ENCODE measurements at places on chromosomes 13 and 19.

DNA sequence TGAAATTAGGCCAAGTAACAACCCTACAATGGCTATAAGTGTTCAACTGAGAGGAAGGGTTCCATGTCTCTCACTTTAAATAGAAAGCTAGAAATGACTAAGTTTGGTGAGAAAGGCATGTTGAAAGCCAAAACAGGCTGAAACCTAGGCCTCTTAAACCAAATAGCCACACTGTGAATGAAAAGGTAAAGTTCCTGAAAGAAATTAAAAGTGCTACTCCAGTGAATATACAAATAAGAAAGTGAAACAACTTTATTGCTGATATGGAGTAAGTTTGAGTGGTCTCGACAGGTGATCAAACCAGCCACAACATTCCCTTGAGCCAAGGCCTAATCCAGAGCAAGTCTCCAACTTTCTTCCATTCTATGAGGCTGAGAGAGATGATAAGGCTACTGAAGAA, 209.6 kb downstream of the KLF12 start:
- DNase-seq: no peak

DNA sequence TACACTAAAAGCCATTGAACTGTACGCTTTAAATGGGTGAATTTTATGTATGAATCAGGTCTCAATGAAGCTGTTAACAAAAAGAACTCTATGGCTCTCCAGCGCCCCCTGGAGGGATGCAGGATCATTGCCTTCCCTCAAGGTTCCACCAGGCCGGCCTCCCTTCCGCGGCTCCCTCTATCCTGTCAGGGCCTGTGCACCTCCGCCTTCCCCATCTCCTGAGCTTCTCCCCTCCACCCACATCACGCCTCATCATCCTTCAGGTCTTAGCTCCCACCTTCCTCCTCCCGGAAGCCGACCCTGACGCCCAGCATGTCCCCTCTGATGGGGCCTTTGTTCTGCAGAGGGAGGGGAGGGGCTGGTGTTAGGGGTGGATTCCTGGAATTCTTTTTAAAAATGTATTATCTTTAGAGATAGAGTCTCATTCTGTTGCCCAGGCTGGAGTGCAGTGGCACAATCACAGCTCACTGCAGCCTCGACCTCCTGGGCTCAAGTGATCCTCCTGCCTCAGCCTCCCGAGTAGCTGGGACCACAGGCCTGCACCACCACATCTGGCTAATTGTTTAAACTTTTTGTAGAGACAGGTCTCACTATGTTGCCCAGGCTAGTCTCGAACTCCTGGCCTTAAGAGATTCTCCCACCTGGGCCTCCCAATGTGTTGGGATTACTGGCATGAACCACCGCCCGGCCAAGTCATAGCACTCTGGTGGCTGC, 27.7 kb downstream of the MEIS3 start:
- DNase-seq: peak; percentile 83

GRCh38 chr13:108193806-108194205, 21.5 kb downstream of the LIG4 start:
- DNase-seq: no peak

DNA sequence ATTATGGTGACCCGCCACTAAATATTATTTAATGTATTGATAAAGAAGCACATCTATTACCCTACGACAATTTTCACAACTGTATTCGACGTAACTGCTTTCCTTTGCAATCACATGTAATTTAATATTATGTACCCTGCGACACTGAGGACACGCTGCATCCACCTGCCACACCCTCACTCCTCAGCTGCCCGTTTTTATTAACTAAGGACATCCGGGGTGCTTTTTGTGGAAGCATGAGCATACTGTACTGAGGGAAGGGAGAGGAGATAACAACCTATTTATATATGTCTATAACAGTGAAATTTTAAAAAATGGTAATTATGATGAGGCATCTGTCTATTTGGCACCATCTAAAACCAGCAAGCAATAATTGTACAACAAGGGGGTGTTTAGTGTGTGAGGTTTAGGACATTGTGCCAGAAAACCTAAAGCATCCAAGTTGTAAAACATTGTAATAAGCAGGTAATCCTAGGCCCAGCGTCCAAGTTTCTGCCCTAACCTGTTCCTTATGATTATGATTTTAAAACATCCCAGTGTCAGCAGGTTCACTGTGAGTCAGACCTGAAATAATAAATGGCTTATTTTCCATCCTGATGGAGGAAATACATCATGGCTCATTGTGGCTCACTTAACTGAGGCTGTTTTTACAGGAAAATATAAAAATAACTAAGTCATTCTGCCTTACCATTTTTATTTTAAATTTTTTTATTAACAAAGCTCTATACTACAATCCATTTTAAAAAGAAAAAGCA, 56.3 kb downstream of the FOXO1 start:
- DNase-seq: no peak

GRCh38 chr13:56201834-56202233, 938.9 kb upstream of the PRR20A start:
- no peak for DNase-seq

DNA sequence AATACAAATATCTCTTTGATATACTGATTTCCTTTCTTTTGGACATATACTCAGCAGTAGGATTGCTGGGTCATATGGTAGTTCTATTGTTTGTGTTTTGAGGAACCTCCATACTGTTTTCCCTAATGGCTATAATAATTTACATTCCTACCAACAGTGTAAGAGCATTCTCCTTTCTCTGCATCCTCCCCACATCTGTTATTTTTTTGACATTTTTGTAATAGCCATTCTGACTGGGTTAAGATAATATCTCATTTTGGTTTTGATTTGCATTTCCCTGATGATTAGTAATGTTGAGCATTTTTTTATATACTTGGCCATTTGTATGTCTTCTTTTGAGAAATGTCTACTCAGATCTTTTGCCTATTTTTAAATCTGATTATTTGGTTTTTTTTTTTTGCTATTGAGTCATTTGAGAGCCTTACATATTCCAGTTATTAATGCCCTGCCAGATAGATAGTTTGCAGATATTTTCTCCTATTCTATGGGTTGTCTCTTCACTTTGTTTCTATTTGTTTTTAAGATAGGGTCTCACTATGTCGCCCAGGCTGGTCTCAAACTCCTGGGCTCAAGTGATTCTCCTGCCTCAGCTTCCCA, 95.7 kb downstream of the FNDC3A start:
- DNase-seq: no peak

- DNase-seq: peak; percentile 49
Measured at GRCh38 chr19:16496613-16496983, 404 bp downstream of the C19orf44 start.

DNA sequence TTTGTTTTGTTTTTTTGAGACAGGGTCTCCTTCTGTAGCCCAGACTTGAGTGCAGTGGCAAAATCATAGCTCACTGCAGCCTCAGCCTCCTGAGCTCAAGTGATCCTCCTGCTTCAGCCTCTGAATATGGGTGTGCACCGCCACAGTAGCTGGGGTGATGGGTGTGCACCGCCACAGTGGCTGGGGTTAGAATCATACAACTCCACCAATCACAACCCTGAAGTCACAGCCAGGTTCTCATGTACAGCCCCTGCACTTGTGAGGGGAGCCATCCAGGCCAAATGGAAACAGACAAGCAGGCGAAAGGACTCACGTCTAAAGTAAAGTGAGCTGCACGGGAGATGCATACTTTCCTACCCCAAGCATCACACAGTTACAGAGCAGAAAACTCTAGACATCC, 63.1 kb upstream of the RANBP3 start:
- no peak for DNase-seq

DNA sequence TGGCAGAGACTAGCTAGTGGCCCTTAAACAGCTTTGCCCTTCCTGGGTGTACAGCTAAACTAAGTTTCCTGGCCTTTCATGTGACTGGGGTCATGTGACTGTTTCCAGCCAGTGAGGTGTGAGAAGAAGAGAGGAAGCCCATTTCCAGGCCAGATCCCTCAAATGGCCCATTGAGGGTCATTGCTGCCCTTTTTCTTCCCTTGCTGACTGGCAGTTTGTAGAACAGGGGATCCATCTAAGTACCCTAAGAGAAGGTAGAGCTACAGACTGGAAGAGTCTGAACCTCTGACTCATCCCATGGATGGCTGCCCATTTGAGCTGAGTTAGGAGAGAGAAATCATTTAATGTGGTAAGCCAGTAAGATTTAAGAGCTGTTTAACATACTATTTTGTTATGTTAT, 2.8 kb downstream of the SWSAP1 start:
- peak; percentile 63 for DNase-seq

GRCh38 chr19:44689290-44690130, 9.4 kb upstream of the CEACAM16 start:
- peak; percentile 69 for DNase-seq

DNA sequence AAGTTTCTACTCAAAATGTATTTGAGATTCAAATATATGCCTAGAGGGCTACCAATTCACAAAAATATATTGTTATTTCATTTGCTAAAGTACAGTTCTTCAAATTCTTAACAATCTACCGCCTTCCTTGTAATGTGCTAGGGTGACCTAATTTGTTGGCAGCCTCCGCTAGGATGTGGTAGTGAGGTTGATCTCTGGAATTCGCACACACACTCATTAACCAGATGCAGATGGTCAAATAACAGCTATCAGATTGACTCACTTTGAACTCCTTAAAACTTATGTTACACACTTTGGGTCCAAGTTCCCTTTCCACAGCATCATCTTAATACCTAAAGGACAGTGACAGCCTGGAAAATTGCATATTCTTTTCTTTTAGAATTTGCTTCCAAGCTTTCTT, 367.3 kb downstream of the DCT start:
- DNase-seq: no peak

DNA sequence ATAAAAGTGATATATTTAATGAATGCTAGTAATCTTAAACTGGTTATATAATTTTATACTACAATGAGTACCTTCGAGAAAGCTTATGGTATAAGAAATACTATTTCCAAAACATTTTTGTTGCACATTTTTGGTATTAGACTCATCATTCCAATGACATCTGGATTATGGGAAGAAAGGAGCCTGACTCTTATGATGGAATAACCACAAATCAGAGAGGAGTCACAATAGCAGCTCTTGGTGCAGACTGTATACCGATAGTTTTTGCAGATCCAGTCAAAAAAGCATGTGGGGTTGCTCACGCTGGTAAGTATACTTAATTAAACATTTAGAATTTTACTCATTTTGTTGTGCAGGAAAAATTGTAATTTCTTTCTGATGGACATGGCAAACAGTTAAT, 3.9 kb downstream of the LACC1 start:
- no peak for DNase-seq

- DNase-seq: no peak
Measured at GRCh38 chr13:80717776-80718175, 376.9 kb upstream of the SPRY2 start.

DNA sequence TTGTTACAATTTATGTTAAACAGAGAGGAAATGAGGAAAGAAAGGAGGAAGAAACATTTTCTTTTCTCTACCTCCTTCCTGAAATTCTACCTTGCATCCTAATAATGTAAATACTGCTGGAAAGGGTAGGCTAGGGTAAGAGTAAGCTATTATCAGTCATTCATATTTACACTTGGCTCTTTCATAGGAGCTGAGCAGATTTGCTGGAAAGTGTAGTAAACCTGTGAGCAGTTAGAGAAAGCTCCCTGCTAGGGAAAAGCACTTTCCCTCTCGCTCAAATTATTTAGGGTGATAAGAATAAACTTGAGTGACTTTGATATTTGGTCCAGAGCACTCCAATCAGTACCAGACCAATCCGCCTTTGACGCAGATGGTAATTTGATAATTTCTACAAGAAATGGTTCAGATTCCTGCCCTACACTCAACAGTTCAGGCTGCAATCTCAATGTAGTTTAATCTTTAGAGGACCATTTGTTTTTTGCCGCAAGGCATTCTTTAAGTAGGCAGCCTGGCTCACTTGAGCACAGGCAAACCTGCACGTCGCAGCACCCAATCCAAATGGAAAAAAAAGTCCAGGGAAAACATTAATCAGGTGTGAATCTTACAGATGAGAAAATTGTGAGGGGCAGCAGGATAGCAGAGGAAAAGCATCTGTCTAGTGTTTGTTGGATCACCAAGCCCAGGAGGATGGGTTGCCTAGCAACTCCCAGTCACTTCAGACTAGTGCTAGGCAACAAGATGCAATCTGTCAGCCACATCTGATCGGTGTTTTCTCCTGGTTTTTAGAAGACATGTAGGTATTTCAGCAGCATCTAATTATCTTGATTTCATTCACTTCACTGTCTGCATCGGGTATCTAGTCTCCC, 68.6 kb upstream of the KL start:
- DNase-seq: no peak

GRCh38 chr19:18029617-18030338, 21.8 kb downstream of the ARRDC2 start:
- DNase-seq: no peak

DNA sequence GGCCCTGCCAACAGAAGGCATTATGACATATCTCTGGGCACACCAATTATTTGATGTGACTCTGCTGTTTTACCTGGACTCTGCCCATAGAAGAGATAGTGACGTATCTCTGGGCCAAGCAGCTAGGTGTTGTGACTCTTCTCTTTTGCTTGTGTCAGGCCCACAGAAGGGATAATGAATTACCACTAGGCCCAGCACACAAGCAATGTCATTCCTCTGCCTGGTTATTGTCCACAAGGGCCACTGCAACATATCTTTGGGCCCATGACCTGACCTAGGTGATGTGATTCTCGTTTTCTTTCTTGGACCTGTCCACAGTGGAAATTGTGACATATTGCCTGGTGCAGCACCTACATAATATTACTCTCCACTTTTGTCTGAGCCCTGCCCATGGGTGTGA, 65.1 kb upstream of the ZNF724 start:
- DNase-seq: no peak

DNA sequence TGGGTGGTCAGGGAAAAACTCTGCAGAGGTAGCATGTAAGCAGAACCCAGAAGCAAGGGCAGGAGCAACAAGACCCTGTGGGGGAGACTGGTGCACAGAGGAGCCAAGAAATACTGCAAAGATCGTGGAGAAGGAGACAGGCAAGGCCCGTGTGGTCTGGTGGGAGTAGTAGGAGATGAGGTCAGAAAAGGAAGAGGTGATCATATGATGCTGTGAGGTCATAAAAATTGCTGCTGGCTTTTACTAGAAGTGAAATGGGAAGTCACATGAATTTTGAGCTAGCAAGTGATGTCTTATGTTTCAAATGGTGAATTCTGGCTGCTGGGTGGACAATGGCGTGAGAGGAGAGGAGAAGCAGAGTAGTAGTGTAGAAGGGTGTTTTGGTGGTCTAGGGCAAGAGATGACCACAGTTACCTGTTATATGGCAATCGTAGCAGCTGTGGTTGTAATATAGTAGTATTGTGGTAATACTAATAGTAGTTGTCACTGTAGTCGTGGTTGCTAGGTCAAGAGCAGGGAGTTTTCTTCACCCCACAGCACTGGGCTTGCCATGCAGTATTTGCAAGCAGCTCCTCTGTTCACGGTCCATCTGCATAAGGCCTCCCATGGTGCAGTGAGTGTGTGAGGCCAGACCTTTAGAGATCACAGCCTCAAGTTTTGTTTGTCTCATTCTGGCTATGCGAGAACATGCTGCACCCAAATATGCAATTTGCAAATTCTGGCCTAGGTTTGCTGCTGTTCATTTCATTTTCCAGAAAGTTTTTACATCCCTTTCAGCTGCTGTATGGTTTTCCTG, 205.0 kb downstream of the TSHZ3 start:
- DNase-seq: no peak

DNA sequence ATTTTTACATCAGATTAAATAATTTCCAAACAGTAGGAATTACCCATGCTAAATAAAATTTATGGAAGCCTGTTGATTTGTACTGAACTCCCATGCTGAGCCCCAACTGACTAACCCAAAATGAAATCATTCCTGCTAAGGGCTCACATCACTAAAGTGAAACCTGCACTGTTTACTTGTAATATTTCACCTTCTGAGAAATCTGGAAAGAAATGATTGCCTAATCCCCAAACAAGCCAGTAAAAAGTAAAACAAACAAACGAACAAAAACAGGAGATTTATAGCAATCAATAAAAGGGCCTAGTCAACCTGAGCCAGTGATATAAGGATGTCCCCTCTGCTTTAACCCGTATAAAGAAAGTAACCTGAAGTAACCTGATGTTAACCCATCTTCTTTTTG, 1599.8 kb downstream of the OLFM4 start:
- no peak for DNase-seq
